ENCODE measurements at places on chromosomes 4 and X.

GRCh38 chrX:46643636-46644035, 70.1 kb downstream of the CHST7 start:
- DNase-seq: no peak

DNA sequence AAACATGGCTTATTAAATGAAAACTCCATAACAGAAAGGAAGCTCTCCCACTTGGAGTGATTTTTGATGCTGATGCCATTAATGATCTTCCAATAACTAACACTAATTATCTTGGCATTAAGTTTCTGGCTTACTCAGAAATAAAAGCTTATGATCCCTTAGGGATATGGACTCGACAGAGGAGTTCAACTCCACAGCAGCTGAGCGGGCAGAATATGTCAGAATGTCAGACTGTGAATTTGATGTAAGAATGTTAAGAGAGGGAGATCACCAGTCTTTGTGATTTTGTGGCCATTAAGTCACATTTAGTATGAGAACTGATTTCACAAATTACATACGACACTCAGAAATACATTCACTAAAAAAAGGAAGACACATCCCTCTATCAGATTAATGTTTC, 2244.0 kb downstream of the ARAP2 start:
- no peak for DNase-seq

GRCh38 chrX:53256446-53257041, 24.8 kb downstream of the IQSEC2 start:
- DNase-seq: no peak

DNA sequence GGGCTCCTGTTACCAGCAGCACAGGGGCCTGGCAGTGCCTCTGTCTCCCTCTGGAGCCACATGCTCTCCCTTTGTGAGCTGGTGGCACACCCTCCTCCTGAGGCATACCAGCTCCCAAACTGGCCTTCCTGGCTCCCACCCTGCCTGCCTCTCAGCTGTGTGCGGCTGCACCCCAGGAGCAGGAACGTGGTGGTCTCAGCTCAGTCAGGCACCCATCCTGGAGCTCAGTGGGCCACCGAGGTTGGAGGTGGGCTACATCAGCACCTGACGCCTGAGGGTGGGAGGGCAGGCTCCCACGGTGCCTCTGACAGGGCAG, 85.9 kb upstream of the NKX1-1 start:
- DNase-seq: no peak

GRCh38 chr4:123564758-123565346, 168.3 kb downstream of the SPRY1 start:
- no peak for DNase-seq

GRCh38 chrX:155747520-155747919, 133.6 kb upstream of the VAMP7 start:
- DNase-seq: no peak

- no peak for DNase-seq
Observed at GRCh38 chr4:76872556-76872955, 25.4 kb downstream of the SOWAHB start.

DNA sequence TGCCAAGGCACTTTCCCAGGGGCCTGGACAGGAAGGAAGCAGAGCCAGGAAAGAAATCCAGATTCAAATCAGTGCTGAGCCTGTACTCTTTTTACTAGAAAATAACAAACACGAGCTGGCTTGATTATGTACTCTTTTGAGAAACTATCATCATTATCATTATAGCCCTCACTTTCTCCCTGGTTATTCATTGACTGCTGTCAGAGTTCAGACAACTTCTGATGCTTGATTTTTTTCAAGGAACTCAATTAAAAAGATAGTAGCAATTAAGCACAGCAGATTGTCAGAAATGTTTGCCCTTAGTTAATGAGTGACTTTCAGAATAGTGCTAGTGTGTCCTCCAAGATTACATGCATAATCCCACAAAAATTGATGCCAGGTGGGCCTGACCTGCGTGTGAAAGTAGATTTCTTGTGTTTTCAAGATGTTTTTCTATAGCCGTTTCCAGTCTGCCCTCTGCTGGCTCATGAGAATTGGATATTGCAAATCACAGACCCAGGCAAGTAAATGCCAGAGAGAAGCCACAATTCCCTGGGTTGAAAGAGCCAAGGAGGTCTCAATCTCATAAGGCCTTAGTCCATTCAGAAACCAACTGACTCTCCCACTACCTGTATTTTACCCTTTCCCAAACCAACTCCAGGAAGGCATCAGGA, 14.3 kb upstream of the PNPLA4 start:
- no peak for DNase-seq

DNA sequence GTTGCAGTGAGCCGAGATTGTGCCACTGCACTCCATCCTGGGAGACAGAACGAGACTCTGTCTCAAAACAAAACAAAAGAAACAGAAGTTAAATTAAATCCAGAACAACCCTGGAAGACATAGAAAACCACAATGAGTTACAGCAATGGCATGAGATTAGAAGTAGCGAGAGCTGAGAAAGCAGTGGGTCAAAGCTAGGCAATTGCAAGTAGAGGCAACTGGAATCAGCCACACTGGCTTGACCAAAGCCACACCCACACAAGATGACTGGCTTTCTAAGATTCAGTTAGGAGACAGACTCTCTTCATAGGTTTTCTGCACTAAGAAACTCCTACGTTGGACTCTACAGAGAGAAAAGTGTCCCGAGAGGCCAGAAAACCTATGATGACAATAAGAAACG, 443.0 kb downstream of the GPM6A start:
- DNase-seq: no peak

All from cerebellar nuclear complex (tissue), 1 donor.